ENCODE measurements at places on chromosomes 3 and 15.

GRCh38 chr3:142930463-142930862 lies 33.0 kb downstream of the PAQR9 start:
- DNase-seq: no peak

DNA sequence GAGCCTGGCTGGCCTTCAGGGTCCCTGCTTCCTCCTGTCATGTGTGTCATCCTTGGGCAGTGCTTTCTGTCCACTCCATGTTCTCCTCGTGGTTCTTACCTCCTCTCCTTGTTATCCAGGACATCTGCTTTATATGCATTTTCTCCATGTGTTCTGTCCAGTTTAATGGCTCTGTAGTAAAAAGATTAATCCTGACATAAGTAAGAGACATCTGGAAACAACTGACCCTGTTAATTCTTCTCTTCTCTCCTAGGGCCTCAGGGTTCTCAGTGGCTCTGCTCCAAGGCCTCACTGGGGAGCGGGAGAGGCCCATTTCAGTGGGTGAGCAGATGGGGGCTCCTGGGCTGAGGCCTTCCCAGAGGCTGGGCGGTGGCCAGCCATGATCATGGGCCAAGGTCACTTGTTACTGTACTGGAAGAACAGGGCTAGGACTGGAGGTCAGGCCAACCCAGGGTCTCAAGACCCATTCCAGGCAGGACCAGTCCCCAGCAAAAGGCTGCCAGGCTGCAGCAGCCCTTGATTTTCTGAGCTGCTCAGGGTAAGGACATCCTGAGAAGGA lies 20.2 kb upstream of the CDCP1 start:
- no peak for DNase-seq

DNA sequence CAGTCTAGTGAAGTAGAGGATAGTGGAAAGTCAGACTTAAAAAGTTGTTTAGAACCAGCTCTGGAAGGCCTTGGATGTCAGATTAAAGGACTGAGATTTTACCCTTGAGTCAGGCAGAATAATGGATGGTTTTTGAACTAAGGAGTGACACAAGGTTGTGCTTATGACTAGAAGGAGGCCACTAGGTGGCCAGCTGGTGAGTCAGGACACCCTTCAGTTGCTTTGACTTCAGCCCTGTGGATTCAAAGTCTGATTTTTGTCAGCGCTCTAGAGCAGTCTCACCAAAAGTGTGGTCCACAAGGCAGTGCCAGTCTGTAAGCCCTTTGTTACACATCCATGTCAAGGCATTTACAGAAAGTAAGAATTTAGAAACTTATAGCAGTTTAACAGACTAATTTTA lies 3.8 kb upstream of the GABPB1 start:
- DNase-seq: peak; percentile 33

GRCh38 chr15:36755341-36756000 lies 176.0 kb downstream of the CDIN1 start:
- DNase-seq: peak; percentile 3

DNA sequence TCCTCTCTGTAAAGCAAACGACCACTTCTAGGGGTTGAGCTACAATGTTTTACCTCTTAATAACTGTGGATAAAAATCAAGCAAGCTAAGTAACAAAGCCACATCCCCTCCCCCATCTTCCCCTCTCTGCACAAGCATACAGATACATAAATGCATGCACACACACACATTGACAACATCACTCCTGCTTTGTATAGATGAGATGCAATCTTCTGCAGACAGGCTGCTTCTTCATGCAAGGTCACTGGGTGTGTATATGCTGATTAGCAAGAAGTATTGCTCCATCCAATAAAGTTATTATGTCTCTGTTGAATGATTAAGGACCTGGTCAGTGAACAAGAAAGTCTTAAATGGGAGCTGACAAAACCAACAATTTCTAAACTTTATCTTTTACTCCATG lies 8.8 kb upstream of the ATP11B start:
- DNase-seq: no peak

- peak; percentile 97 for DNase-seq
Measured at GRCh38 chr3:161890147-161890625, 393.6 kb downstream of the OTOL1 start.

DNA sequence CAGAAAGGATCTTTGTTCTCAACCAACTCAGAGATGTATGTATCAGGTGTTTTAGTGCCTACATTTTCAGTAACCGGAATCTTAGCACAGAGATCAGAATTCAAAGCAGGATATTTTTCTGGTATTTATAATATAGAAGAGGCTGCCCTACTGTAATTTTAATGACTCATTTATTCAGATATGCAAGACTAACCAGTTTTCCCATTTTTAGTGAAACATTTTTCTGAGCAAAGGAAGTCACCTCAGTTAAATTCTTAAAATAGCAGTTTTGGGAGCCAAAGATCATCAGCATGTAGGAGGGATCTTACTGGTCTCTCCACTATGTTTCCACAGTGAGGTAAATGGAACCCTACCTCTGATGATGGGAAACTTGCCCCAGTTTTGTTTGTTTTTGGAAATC lies 42.0 kb downstream of the SRP14 start:
- peak; percentile 31 for DNase-seq

GRCh38 chr3:38566215-38566528 lies 70.0 kb downstream of the EXOG start:
- DNase-seq: no peak

DNA sequence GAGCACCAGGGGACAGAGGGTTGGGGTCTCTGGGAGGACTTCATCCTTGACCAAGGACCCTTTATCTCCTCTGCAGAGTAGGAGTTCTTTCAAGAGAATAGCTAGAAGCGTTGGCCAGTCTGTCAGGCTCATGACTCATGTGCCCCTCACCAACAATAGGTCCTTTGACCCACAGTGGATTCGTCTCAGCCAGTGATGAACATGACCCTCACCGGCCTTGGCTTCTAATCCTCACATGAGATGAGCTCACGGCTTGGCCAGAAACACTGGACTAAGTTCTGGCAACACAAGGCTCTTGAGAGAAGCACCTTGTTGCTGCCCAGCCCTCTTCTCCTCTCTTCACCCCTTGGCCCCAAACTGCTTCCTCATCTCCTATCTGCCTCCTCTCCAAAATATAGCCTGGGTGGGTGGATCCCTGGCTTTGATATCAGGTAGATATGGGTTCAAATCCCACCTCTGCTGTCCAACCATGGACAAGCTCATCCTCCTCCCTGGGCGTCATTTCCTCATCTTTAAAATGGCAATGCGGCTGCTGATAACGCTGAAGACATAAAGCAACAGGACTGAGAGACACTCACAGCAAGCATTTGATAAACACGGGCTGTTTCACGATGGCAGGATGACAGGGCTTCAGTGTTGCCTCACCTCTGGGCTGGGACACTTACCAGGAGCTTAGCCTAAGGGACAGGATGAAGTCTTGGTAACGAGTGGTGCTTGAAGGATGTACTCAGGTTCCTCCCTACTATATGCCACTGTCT lies 446.7 kb upstream of the PROK2 start:
- no peak for DNase-seq

DNA sequence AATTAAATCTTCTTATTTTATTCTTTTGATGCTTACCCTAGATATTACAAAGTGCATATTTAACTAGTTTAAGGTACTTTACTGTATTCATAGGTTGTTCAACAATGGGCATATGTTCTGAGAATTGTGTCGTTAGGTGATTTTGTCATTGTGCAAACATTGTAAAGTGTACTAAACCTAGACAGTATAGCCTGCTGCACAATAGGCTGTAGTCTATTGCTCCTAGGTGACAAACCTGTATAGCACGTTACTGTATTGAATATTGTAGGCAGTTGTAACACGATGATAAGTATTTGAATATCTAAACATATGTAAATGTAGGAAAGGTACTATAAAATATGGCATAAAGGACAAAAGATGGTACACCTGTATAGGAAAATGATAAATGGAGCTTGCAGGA lies 100.7 kb downstream of the CACNA2D3 start:
- DNase-seq: no peak

- DNase-seq: no peak
Measured at GRCh38 chr3:103693831-103694230, 1259.0 kb downstream of the ZPLD1 start.

DNA sequence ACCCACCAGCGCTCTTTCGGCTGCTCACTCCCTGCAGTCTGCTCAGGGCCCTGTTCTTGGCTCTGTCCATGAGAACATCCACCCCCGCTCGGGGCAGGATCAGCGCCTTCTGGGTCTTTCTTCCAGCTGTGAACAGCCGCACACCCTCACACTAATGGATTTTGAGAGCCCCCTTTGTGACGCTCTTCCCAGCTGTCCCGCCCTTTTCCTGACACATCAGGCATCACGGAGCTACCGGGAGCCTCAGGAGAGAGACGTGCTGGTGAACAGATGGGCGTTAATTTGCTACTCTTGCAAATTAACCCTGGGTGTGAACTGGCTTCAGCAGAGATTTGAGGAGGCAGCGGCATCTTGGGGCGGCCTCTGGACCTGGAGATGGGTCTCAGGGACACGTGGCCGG lies 113.0 kb downstream of the TMEM266 start:
- DNase-seq: no peak

GRCh38 chr3:30989276-30990030 lies 95.0 kb upstream of the GADL1 start:
- DNase-seq: no peak

- no peak for DNase-seq
Measured at GRCh38 chr3:153957421-153957820, 163.8 kb upstream of the ARHGEF26 start.

GRCh38 chr15:69661446-69661845 lies 208.8 kb downstream of the RPLP1 start:
- DNase-seq: no peak

DNA sequence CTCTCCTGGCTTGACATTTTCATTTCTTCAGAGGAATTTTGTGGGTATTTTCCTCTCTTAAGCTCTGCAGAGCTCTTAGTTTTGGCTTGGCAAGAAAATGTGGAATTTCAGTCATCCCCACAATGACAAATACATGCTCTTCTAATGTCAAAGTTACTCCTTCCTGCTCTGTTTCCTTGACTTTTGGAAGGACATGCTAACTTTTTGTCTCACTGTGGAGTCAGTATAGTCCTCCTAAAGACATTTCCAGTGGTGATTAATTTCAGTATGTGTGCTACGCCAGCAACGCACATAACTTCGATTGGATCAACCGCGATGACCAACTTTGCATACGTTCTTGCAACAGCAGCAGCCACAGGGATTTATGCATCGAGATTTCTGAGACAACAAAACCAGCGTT lies 13.3 kb downstream of the EBLN2 start:
- no peak for DNase-seq

DNA sequence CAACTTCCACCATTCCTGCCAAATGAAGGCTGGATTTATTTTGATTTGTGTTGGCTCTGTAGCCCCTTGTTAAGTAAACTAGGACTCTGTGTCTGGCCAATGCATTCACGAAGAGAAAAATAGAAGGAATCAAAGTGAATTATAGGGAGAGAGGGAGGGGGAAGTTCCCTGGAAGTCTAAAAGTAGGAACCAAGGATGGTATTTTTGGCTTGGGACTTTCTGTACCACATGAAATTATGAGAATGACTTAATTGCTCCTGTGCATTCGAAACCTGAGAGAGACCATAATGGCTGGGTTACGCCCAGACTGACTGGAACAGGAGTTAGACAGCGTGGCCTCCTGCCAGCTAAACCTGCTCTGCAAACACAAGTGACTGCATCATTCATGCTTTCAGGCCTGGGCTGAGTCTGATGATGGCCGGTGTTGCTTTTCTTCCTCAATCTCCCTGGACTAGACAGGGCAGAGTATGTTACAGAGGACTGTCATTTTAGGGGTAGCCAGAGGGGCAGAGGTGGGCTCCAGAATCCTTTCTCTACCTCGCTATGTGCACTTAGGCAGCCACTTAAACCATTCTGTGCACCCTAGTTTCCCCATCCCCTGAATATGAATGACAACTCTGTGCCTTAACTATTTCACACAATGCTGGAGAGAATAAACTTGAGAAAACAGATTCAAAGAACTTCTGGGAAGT lies 58.9 kb downstream of the MYO1E start:
- peak; percentile 73 for DNase-seq

- DNase-seq: no peak
Measured at GRCh38 chr15:86875067-86875466, 795.4 kb downstream of the AGBL1 start.

- no peak for DNase-seq
Measured at GRCh38 chr3:59472541-59472940, 422.7 kb upstream of the CFAP20DC start.

All from astrocyte of the spinal cord (primary cell).